Amniotic stem cell (primary cell): ENCODE measurements at places on chromosomes 6 and 20.

- no peak for DNase-seq
Measured at GRCh38 chr20:15045246-15045645, 707.8 kb upstream of the FLRT3 start.

DNA sequence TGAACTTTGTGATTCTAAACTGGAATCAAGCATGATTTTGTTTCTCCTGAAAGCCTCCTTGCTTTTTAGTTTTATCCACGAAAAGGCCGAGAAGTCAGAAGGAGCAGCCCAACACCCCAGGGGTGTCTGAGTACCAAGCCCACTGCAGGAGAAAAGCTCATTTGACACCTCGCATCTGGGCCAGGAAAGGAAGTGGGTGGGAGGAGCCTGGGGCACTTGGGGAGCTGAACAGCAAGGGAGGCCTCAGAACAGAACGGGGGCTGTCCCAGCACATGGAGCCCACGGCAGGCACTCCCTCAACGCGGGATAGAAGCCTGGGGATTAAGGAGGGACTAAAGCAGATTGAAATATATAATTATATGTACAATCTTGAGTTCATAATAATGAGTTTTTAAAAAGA is 6.6 kb downstream of the KIF25 start:
- no peak for DNase-seq

- no peak for DNase-seq
Measured at GRCh38 chr6:135094403-135094821, 39.8 kb upstream of the HBS1L start.

- DNase-seq, result no peak
Measured at GRCh38 chr6:38483526-38483925, 156.2 kb downstream of the BTBD9 start.

DNA sequence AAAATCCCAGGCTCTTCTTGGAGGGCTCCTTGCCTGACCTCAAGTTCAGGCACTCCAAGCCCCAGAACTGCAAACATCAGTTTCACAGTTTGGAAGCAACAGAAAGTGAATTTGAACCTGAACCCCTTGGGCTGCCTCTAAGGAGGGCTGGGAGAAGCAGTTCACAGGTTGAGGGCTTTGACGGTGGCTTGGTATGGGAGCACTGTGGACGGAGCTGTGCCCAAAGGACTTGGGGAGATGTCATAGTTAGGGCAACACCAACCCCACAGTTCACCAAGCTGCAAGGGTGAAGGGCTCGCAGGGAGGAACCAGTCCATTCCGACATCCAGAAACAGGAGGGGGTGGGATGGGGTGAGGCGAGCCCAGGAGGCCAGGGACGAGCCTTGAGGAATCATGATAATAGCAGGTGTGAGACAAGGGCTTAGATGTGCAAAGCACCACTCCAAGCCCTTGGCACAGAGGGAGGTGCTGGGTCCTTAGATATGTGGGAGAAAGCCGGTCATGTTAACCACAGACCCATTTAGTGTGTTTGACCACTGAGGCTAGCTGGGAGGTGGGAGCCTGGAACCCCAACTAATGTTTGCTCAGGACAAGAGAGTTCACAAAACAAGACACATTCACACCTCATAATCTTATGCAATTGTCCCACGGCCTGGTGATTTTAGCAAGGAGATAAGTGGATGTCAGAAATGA is 4.3 kb downstream of the CEBPB start:
- DNase-seq, result no peak

DNA sequence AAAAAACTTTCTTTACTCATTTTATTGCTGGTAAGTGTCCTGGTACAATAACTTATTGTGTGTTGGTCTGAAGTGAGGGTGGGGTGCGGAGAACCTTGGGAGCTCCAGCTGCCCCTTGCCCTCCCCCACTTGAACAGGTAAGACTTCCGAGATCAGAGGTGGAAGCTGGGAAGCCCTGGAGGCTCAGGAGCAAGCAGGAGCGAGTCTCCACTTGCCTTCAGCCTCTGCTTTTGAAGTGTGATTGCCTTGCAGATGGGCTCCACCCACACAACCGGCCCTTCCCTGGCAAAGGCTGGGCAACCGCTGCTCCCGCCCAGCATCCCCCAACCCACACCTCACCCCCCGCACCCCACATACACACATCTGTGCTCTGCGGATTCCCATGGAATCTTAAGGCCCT is 179.6 kb downstream of the TFAP2C start:
- DNase-seq, result no peak

- DNase-seq, result no peak
Measured at GRCh38 chr6:134936476-134936875, 13.4 kb downstream of the ALDH8A1 start.

GRCh38 chr6:36195471-36196112 is 952 bp upstream of the BRPF3 start:
- DNase-seq, result no peak

DNA sequence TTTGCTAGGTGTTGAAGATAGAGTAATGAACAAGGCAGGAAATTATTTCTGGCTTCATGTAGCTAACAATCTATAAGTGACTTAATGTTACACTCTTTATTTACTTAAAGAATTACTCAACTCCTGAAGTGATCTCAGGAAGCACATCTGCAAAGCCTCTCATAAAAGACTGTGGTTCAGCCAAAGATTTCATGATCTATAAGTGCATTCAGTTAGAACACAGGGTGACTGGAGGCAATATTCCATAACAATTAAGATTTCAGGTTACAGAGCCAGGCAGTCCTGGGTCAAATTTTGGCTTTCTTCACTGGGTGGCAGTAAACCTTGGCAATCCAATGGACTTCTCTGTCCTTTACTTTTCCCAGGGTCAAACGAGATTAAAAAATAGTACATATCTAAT is 204.0 kb downstream of the TPBG start:
- DNase-seq, result no peak
